Stimulated activated CD4-positive, alpha-beta T cell treated with anti-CD3 and anti-CD28 coated beads, Interleukin-4, amount 100 ng/mL, for 24 hours (primary cell): ENCODE measurements at places on chromosomes 1 and 21.

DNA sequence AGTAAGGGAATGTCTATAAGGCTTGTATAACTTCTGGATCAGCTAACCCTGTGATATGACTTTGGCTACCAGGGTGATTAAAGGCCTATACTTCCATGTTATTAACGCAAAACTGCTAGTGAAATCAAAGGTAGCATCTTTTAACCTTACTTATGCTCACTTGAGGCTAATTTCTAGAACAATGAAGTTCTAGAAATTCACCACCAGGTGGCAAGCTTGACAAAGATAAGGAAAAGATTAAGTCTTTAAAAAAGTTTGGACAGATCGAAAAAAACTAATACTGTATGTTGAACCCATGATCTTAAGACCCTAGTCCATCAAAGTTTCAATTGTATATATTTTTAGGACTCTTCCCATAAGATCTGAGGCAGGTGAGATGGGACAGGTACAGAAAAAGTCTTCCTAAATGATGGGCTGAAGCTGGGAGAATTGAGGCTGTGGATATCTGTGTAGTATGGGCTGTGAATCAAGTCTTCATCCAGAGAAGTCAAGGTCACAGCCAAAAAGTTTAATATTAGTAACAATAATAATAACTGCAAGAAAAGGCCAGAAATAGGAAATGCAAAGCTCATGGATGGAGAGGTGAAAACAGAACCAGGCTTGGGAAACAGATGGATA lies 18.8 kb downstream of the KYAT3 start:
- no peak for DNase-seq

GRCh38 chr1:103084181-103084580 lies 24.1 kb downstream of the COL11A1 start:
- DNase-seq, result no peak

GRCh38 chr1:198606020-198606438 lies 32.8 kb upstream of the PTPRC start:
- no peak for DNase-seq

DNA sequence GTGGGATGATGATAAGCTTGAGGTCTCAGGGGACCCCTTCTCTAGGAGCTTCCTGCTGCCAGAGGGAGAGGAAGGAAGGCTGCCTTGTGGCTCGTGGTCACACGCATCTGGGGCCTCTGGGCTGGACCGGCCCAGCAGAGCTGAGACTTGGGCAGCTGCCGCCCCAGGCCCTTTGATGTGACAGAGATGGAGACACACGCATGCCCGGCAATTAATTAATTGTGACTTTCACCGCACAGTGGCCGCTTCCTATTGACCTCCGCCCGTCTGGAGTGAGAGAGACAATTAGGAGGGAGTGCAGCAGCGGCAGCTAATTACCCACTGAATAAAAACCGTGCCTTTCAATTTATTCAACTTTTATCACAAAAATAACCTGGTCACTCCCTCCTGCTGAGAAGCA lies 16.6 kb upstream of the C1QA start:
- no peak for DNase-seq

DNA sequence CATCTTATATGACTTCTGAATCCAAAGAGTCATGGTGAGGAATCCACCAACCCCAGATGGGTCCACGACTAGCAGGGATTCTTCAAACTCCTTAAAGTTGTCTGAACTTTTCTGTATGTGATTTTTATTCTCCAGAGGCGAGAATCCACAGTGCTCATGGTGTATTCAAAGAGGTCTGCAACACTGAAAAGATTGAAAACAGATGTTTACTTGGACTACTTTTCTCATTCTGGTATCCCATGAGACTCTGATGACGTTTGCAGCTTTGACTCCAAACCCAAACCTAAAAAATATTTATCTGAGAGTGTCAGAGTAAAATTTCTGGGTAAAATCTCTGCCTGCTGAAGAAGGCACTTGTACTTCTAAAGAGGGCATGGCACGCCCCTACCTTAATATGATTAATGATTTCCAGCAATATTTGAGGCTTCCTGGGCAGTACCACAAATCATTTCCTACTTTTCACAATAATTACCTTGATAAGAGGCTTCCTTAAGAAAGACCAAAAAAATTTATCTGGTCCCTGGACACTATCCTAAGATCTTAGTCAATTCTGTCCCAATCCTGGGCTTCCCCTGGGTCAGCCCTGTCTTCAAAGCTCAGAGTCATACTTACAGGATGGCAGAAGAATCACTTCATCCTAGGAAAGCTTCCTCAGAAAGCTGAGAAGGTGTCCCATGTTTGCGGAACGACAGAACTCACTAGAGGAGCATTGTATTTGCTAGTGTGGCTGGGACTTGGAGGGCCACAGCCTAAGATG lies 76.5 kb upstream of the MAP10 start:
- DNase-seq, result no peak

DNA sequence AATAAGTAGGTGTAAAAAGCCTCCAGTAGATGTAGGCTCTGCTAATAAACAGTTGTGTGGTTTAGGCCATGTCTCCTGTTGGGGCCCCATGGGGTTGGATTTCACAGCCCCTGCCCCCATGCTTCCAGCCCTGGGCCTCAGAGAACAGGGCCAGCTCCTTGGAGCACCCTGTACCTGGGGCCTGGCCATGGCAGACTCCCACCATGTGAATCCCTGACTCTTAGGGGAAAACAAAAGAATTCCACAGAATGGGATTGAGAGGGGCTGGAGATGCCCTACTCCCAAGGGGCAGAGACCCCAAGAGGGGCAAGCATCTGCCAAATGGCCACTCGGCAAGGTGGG lies 11.5 kb downstream of the LRP8 start:
- DNase-seq, result no peak

- no peak for DNase-seq
Observed at GRCh38 chr1:47190509-47190855, 646 bp upstream of the PDZK1IP1 start.

GRCh38 chr1:234882898-234883297 lies 245.7 kb downstream of the TOMM20 start:
- DNase-seq, result no peak

DNA sequence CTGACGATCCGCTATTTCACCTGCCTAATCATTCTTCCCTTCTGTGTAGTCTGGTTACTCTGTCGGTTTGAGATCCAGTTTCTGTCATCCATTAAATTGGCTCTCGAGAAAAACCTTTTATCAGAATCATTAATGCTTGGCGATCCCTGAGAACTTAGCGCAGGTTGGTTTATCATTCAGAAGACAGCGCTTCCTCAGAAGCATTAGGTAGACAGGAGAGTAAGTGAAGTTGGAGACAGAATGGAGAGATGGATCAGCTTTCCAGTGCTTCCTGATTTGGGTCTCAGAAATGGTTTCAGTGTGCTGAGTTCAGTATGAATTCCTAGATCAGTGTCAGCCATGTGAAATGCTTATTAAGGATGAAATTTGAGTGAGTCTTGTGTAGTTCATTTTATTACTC lies 1.3 kb downstream of the USP1 start:
- no peak for DNase-seq

DNA sequence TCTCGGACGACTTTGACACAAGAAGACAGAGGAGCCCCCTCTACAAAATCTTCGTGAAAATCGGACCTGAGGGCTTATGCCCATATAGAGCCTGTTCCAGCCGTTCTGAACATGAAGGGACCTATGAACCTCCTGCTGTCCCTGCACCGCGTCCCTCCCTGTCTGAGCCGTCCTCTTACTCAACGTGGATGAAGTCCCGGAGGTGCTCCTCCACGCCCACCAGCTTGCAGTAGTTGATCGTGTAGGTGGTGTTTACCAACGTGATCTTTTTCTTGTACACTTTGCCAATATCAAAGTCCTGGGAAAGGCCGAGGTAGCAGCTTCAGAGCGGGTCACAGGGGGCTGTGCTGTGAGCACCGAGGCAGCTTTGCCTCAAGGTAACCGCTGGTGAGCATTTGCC lies 40.0 kb downstream of the CFAP74 start:
- no peak for DNase-seq

- DNase-seq, result no peak
Observed at GRCh38 chr1:230166366-230167132, 99.5 kb downstream of the GALNT2 start.

DNA sequence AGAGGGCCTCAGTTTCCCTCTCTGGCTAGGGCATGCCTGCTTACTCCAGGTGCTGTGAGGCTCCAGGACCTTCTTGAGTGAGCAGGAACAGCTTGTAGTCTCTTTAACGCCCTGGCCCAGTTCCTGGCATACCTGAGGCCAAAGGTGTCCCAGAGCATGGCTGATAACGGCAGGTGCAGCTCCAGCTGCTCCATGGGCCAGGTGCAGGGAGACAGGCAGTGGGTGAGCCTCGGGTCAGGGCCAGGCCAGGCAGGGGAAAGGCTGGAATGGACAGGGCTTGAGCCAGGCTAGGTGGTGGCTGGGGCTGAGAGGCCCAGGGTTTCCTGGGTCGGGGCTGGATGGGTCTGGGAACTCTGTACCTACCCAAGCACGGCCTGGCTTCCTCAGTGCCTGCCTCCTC lies 18.3 kb downstream of the EDN2 start:
- DNase-seq, result no peak

- DNase-seq, result no peak
Observed at GRCh38 chr21:18114810-18115209, 129.8 kb upstream of the CHODL start.

DNA sequence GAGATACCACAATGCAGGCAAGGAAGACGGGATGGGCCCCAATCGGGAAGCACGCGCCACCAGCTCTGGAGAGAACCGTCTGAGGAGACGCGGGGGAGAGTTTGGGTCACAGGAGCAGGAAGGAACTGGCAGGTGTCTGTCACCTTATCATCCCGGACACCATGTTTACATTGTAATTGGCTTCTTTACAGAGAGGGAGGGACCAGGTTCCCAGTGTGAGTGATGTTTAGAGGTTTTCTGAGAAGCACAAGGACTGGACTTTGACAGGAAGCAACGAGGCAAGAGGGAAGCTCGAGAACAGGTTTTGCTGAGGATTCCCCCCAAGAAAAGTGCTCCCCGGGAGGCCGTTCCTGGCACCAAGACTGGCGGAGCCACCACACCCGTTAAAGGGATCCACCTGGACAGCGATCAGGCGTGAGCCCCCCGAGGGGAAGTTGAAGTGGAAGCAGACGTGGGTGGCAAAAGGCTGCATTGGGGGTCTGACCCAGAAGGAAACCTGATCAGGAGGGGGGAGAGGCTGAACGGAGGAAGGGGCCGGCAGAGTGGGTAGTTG lies 957 bp downstream of the EPS15 start:
- peak; percentile 38 for DNase-seq

GRCh38 chr1:87706203-87706602 lies 377.5 kb downstream of the LMO4 start:
- no peak for DNase-seq

DNA sequence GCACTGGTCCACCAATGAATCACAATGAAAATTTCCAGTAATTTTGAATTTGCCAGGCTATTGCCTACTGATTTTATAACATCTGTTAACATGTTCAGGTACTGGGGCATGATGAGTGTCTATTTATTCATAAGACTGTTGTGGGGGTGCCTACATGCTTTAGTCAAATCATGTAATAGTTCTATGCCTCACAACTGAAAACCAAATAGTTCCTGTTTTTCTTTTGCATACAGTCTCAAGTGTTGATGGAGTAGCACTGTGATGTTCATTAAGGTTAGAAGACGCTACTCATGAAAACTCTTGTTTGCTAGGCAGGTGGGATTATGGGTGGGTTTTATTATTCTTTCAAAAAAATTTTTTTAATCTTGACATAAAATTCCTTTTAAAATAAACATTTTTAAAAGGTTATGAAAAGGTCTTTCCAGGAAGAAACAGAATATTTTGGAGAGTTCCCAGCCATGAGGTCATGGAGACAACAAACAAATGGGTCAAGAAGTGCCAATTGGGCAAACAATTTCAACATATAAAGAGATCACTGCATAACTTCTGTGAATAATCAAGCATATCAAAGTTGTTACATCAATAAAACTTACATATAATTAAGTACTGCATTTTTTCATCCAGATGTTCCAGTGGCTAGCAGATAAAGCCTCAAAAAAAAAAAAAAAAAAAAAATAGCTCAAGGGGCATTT lies 40.2 kb upstream of the NHLH2 start:
- no peak for DNase-seq

- peak; percentile 30 for DNase-seq
Observed at GRCh38 chr21:44455524-44456213, 359 bp downstream of the LRRC3 start.

DNA sequence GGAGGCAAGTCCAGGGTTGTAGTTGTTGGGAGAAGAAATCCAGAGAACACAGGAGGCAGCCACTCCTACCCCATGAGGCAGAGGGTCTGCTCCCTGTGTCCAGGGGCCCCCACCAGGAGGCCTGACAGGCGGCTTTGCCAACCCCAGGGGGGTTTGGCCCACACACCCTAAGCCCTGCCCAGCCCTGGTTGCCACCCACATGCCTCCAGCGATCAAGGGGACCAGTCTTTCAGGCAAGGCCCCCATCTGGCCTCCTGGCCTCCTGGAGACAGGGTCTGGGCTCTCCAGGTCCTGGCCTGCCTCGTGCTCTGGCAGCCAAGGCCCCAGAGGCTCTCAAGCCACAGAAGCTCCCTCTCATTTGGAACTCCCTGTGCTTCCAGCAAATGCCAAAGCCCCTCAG lies 38.5 kb downstream of the SDC3 start:
- no peak for DNase-seq

- no peak for DNase-seq
Observed at GRCh38 chr1:1091344-1092148, 17.4 kb upstream of the RNF223 start.

DNA sequence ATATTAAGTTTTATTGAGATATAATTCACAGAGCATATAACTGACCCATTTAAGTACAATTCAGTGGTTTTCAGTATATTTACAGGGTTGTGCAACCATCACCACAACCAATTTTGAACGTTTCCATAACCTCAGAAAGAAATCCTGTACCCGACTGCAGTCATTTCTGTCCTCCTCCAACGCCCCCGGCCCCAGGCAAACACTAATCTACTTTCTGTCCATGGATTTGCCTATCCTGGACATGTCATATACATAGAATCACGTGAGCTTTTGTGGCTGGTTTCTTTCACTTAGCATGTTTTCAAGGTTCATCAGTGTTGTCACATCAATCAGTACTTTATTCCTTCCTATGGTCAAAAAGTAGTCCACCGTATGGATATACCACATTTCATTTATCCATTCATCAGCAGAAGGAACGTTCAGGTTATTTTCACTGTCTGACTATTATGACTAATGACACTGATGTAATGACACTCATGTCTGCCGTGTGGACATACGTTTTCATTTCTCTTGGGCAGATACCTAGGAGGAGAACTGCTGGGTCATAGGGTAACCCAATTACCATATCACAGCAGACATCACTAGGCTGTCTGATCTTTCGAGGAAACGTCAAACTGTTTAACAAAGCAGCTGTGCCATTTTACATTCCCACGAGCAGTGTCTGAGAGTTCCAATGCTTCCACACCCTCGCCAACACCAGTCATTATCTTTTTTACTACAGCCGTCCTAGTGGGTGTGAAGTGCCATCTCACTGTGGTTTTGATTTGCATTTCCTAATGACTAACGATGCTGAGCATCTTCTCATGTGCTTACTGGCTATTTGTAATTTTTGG lies 30.8 kb downstream of the MRPL37 start:
- DNase-seq, result peak; percentile 63

GRCh38 chr1:244074559-244075171 lies 23.6 kb downstream of the ZBTB18 start:
- peak; percentile 52 for DNase-seq
